Stimulated activated naive CD4-positive, alpha-beta T cell treated with Interleukin-2 at 50 U/mL for 16 hours (primary cell): ENCODE measurements at places on chromosomes 16 and 17.

DNA sequence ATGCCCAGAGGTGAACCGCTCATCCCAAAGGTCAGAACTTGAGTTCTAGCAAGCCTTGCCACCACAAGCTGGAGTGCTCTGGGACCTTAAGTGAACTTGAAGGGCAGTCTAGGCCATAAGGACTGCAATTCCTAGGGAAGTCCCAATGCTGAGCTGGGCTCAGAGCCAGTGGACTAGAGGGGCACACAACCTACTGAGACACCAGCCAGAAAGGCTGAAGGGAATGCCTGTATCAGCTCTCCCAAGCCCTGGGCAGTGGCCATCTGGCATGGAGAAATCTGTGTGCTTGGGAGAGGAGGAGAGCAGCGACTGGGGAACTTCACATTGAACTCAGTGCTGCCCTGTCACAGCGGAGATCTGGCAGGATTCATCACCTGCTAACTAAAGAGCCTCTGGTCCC lies 201.3 kb downstream of the CEP112 start:
- DNase-seq: no peak

- DNase-seq: no peak
Measured at GRCh38 chr17:65553009-65553645, 8.3 kb downstream of the AXIN2 start.

- DNase-seq: no peak
Measured at GRCh38 chr16:81174644-81175324, 63.7 kb upstream of the BCO1 start.

DNA sequence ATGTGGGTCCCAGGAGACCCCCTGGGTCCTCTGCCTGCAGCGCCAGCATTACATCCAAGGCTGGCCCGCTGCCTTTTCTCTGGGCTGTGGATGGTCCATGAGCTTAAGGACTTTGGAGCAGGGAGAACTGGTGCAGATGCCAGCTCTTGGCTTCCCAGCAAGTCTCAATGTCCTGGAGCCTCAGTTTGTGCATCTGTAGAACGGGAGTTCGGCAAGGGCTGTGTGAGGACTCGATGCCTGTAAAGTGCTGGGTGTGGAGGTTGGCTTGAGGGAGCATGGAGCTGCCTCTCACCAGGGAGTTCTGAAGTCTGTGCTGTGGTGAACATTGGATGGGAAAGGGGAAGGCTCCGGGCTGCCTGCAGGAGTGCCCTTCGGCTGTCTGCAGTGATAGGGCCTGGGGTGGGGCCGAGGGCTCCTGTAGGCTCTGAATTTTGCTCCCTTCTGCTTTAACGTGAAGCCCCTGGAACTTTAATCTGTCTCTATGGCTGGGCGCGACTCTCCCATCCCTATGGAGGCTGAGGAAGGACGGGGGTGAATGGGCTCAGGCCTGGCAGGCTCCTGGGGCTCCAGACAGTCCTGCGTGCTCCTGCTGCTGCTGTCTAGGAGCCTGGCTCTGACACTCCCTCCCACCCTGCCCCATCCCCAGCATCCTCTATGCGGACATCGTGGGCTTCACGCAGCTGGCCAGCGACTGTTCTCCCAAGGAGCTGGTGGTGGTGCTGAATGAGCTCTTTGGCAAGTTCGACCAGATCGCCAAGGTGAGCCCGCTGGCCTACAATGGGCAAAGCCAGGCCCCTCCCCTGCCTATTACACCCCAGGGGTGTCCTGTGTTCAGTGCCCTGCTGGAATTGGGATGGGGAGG lies 27.9 kb downstream of the ADCY7 start:
- DNase-seq: no peak

GRCh38 chr16:264440-264951 lies 11.2 kb downstream of the RGS11 start:
- DNase-seq: no peak

DNA sequence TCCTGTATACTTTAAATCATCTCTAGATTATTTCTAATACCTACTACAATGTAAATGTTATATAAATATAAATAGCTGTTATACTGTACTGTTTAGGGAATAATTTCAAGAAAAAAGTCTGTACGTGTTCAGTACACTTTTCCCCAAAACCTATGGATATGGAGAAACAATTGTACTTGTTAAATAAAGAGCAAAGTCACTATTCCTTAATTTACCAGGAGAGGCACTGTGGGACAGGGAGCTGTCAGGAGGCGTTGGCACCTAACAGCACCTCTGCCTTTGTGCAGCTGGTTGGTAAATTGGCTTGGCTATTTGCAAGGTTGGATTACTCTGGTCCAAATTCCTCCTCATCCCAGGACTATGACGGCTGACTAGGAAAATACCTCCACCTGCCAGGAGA lies 28.0 kb downstream of the CRHR1 start:
- DNase-seq: no peak

DNA sequence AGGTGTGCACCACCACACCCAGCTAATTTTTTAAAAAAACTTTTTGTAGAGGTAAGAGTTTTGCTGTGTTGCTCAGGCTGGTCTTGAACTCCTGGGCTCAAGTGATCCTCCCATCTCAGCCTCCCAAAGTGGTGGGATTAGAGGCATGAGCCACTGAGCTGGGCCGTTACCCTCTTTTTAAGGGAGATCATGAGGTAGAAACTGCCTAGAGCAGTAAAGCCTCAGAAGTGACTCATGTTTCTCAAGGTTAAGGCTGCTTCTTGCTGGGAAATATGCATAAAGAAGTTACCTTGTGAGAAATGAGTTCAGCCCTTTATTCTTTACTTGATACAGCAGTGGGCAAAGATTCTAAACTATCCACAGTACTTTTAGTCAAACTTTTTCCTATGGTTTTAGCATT lies 38.2 kb downstream of the GRB2 start:
- DNase-seq: no peak

DNA sequence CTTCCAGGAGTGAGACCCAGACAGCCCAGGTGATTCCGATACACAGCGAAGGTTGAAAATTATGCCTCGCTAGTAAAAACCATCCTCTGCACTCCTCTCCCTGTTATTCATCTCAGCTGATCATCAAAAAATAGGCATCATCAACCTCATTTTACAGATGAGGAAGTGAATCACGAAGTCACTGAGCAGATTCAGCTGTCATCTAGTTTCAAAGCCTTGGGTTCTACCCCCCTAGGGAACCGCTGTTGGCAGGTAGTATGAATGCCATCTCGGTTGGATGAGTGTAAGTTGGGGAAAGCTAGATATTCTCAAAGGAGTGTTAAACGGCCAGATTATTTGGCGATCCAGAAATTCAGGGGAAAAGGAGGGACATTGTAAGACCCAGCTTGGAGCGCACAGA lies 2.0 kb downstream of the CRYM start:
- DNase-seq: no peak

DNA sequence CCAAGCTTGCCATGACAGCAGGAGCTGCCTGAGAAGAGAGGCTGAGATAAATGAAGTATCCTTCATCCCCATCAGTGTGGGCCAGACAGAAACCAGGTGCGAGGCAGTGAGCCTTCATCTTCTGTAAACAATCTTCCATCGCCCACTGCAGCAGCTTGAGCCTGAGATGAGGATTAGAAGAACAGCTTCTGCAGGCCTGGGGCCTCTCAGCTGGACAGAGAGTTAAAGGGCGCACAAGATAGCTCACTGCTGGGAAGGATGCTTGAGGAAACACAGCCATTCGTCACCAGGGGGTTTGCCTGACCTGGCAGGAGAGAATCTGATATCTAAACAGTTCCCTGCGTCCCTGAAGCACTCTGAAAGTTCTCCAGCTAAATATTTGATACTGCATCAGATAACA lies 27.1 kb downstream of the HOXB1 start:
- DNase-seq: no peak

DNA sequence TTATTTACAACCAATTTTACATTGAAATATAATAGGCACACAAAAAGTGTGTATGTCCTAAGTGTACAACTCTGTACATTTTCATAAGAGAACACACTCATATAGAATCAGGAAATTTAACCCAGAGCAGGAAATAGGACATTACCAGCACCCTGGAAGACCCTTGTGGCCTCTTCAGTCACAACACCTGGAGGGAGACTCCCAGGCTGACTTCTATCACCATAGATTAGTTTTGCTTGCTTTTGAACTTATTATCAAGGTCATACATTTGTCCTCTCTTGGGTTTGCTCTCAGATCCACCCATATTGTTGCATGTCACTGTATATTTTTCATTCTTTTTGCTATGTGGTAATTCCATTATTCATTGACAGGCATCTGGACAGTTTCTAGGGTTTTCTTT lies 5.8 kb downstream of the RIPOR1 start:
- no peak for DNase-seq
